ENCODE measurements at places on chromosomes 13 and 19.

DNA sequence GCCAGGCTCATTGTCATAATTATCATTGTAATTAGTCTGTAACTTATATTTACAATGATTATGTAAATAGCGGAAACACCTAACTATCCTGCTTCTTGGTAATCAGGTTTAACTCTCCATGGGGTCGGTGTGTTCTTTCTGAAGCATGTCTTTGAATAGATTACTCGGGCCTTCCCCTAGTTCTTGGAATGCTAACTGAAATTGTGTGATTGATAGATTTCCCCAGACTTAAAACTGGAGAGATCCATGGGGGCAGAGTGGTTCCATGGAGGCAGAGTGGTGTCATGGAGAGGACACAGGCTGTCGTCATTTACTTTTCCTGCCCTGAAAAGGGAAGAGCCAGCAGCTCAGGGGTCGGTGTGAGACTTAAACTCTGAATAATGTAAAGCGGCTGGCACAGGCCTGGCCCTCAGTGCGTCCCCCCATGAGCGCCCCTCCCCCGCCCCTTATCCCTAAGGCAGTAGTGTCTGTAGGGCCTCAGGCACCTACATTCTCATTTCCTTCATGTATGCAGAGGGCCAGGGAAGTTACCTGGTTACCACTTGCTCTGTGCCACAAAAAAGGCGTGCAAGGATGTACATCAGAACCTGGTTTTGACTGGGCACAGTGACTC lies 225.1 kb downstream of the TM9SF2 start:
- DNase-seq, result no peak

- peak; percentile 80 for DNase-seq
These were observed 1.8 kb downstream of the HMGB1 start for GRCh38 chr13:30463787-30464495.

DNA sequence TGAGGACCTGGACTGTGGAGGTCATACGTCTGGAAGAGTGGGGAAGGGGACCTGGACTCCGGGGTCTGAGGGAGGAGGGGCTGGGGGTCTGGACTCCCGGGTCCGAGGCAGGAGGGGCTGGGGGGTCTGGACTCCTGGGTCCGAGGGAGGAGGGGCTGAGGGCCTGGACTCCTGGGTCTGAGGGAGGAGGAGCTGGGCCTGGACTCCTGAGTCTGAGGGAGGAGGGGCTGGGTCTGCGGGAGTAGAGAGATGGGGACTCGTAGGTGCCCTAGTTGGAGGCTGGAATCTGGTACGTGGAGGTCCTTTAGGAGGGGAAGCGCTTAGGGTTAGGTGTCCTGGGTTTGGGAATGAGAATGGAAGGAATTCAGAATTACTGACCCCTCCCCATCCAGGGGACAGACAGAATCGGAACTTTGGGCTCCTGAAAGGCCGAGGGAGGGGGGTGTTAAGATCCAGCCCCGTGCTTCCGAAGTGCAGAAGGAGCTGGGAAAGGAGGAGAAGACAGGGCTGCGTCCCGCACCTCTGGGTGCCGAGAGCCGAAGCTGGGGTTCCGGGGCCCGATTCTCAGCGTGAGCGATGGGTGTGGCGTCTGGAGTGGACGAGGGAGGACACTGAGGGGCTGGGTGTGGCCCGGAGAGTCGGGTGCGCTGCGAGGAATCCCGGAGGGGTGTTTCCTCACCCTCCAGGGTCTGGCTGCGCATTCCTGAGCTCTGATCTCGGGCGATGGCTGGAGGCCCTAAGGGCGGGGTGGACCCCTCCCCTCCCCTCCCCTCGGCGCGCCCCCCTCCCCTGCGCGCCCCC lies 608 bp downstream of the MYADM start:
- DNase-seq, result peak; percentile 30

GRCh38 chr13:83286737-83287136 lies 595.5 kb downstream of the SLITRK1 start:
- no peak for DNase-seq

- no peak for DNase-seq
These were observed 1.0 kb downstream of the USE1 start for GRCh38 chr19:17216058-17216670.

- DNase-seq, result no peak
These were observed 30.4 kb downstream of the CYP4F22 start for GRCh38 chr19:15538774-15539173.

DNA sequence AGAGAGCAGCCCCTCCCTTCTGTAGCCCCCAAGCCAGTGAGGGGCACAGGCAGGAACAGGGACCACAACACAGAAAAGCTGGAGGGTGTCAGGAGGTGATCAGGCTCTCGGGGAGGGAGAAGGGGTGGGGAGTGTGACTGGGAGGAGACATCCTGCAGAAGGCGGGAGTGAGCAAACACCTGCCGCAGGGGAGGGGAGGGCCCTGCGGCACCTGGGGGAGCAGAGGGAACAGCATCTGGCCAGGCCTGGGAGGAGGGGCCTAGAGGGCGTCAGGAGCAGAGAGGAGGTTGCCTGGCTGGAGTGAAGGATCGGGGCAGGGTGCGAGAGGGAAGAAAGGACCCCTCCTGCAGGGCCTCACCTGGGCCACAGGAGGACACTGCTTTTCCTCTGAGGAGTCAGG lies 4.2 kb downstream of the KLK3 start:
- no peak for DNase-seq

DNA sequence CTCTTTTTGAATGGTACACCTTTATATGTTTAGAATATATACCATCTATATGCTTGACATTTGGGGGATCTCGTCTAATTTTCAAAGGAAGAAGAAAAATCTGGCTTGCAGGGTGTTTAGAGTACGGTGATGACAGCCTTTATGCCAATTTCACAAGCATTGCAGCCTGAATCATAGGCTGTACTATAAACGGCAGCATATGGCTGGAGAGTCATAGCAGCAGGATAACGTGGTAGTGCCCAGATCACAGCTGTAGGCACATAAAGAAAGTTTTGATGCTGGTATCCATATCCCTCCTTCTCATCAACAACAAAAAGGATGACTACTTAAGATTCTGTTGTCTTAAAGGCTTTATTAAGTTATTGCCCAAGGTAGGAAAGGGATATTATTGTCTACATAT lies 253.0 kb downstream of the PCDH9 start:
- DNase-seq, result no peak

DNA sequence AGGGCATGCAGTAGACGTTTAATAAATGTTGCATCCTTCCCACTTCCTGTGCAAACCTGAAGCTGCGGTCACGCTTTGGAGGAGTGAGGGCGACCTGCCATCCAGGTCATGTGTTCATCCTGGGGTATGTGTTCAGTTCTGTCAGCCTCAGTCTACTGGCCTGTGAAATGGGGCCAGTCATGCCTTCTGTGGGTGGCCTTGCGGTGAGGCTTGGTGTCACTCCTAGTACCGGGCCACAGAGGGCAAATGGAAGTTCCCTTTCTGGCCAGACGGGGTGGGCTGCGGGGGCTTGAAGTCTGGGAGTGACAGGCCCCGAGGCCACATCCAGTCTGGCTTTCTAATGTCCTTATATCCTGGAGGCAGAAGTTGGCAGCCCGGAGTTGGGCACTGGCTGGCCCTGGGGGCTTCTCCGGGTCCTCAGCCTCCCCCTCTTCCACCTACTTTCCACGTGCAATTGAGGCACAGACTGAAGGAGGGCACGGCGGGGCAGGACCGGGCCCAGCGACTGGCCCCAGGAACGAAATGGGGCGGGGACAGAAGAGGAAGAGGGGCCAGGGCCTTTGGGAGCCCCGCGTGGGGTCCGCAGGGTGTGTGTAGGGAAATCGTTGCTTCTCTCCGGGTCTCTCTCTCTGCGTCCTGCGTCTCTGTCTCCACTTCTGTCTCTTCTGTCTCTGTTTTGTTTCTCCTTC lies 11.1 kb downstream of the PDE4A start:
- peak; percentile 42 for DNase-seq

DNA sequence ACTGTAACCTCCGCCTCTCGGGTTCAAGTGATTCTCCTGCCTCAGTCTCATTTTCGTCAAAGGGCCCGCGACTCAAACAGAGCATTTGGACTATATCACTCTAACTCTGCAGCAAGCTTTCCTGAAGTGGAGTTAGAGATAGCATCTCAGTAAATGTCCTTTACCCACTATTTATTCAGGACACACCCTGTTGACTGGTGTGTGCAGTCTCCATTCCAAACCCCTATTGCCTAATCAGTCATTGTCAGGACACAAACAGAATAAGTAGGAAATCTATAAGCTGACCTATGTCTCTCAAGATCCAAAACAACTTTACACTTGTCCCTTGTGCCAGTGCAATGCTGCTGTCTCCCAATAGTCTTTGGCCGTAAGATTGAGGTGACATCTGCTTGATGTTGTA lies 1.4 kb downstream of the ZNF222 start:
- DNase-seq, result no peak

GRCh38 chr13:30382836-30383525 lies 39.3 kb upstream of the UBE2L5 start:
- DNase-seq, result no peak

DNA sequence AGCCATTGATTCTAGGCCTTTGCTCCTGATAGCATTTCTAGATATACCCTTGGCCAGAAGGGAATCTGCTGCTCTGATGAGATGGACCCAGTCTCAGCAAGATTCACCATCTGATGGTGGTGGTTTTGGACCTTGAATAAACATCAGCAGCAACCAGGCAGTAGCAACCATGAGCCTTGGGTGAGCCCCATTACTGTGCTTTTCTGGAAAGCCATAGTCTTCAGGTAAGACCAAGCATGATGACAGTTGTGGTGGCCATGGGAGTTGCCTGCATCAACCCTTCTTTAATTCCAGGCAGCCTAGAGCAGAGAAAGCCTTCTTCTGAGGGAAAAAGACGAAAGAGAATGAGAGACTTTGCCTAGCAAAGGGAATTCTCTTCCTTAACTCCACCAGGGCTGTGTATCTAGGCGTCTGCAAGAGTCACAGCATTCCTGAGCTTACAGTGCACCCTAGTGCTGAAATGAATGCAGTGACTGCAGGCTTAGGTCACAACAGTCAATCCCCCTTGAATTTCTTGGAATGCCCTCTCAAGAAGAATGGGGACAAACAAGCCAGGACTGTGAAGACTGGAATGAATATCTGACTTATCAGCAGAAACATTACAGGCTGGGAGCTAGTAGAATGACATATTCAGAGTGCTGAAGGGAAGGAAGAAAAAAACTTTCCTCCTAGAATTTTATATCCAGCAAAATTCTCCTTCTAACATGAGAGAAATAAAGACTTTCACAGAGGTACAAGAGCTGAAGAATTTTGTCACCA lies 942.4 kb upstream of the PCDH20 start:
- no peak for DNase-seq

GRCh38 chr13:33767140-33767539 lies 50.8 kb upstream of the RFC3 start:
- DNase-seq, result no peak

GRCh38 chr13:79455331-79455730 lies 25.6 kb upstream of the NDFIP2 start:
- DNase-seq, result no peak

DNA sequence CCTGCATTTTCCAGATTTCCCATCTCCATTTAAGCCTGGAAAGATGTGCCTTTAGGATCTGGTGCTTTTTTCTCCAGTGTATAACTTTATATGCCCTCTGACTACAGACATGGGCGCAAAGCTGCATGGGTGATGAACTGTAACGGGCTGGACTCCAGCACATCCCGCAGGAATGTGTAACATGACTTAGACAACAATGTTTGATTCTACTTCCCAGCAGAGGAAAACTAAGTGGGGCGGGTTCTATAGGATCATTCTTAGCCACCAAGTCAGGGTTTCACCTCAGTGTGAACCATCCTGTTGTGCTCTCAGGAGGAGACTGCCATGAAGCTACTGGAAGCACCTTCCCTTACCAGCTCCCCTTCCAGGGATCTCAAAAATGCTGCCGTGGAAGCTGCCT lies 93.2 kb upstream of the SERP2 start:
- no peak for DNase-seq

DNA sequence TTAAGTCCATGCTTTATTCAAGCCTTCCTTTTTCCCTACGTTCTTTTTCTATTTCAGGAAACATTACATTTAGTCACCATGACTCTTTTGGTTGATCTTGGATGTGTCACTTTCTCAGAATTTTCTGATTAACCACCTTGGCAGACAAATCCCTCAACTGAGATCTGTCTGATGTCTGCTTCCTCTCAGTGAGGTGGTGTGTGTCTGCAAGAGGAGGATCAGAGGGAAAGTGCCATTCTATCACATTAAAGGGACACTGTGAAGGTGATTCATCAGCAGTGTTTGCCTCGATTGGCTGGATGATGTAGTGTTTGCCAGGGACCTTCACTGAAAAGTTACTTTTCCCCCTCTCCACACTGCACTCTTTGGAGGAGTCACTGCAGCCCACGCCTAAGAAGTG lies 3.0 kb upstream of the CCNP start:
- peak; percentile 37 for DNase-seq

GRCh38 chr19:55678121-55678671 lies 3.2 kb downstream of the EPN1 start:
- no peak for DNase-seq

- no peak for DNase-seq
These were observed 29.1 kb upstream of the IGFL4 start for GRCh38 chr19:46069806-46070341.

DNA sequence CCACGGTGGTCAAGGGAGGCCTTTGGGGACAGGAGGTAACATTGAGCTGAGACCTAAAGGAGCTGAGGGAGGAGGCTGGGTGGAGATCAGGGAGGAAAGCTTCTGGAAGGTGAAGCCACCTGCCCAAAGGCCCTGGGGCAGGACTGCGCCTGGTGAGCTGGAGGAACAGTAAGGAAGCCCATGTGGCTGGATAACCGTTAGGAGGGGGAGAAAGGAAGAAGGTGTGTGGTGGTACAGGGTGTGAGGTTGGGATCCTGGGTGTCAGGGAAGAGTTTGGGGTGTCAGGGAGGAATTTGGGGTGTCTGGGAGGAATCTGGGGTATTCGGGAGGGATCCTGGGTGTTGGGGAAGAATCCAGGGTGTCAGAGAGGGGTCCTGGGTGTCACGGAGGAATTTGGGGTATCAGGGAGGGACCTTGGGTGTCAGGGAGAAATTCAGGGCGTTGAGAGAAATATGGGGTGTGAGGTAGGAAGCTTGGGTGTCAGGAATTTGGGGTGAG lies 695 bp downstream of the TICAM1 start:
- no peak for DNase-seq

GRCh38 chr13:20161951-20162300 lies 1.1 kb upstream of the GJA3 start:
- no peak for DNase-seq

- DNase-seq, result no peak
These were observed 150.3 kb downstream of the SLITRK5 start for GRCh38 chr13:87821512-87821911.

GRCh38 chr19:41861116-41861768 lies 1.2 kb downstream of the RPS19 start:
- no peak for DNase-seq

DNA sequence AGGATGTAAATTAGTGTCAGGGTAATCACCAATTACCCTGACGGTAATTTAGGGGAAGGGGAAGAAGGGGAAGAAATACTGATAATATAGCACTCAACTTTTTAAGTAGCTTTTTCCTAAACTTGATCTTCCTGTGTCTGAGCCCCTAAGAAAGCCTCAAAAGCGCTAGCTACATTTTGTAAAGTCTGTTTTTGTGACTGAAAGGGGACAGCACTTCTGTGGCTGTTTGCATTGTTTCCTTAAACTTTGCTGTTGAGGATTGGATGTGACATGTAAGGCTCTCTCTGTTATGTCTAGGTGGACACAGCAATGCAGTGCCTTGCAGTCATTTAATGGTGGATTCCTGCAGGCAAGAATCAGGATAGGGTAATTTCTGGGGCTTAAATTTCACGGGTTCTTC lies 42.8 kb downstream of the SPATA13 start:
- DNase-seq, result no peak

- DNase-seq, result no peak
These were observed 9.6 kb downstream of the C19orf25 start for GRCh38 chr19:1469255-1470054.

- peak; percentile 66 for DNase-seq
These were observed 661 bp upstream of the MIR17HG start for GRCh38 chr13:91346850-91347201.

- DNase-seq, result no peak
These were observed 40.9 kb upstream of the UFM1 start for GRCh38 chr13:38308736-38309135.

All from stimulated activated CD4-positive, alpha-beta T cell treated with anti-CD3 and anti-CD28 coated beads, Interleukin-4, amount 100 ng/mL, for 24 hours (primary cell).